SIG-M5 (cell line): ENCODE measurements at places on chromosomes 1 and 21.

GRCh38 chr1:27869719-27870085 is 2.6 kb upstream of the THEMIS2 start:
- no peak for DNase-seq

- no peak for DNase-seq
These were observed 3.3 kb downstream of the NCSTN start for GRCh38 chr1:160346463-160346862.

DNA sequence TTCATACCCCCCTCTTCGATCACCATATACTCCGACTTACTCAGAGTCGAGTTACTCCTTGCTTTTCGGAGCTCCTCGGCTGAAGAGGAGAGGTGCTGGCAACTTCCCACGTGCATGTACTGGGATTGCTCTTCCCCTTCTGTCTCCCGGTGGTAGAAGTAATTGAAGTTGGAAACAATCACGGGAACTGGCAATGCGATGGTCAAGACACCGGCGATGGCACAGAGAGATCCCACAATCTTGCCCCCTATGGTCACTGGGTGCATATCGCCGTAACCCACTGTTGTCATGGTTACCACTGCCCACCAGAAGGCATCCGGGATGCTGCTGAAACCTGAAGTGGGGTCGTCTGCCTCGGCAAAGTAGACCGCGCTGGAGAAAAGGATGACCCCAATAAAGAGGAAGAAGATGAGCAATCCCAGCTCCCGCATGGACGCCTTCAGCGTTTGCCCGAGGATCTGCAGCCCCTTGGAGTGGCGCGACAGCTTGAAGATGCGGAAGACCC is 1.5 kb downstream of the KCNA3 start:
- DNase-seq = no peak

GRCh38 chr1:108851567-108851966 is 5.3 kb downstream of the AKNAD1 start:
- no peak for DNase-seq

DNA sequence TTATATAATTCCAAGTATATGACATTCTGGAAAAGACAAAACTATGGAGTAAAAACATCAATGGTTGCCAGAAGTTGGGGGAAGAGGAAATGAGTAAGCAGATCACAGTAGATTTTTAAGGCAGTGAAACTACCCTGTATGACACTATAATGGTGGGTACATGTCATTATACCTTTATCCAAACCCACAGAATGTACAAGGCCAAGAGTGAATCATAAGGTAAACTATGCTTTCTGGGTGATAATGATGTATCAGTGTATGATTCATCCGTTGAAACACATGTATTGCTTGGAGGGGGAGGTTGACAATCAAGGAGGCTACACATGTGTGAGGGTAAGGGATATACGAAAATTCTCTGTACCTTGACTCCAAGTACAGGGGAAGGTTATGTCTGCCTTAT is 862.7 kb downstream of the PLA2G4A start:
- DNase-seq = peak; percentile 14

GRCh38 chr21:42900446-42900845 is 7.3 kb downstream of the NDUFV3 start:
- no peak for DNase-seq

GRCh38 chr1:50419192-50419906 is 3.9 kb downstream of the DMRTA2 start:
- no peak for DNase-seq

DNA sequence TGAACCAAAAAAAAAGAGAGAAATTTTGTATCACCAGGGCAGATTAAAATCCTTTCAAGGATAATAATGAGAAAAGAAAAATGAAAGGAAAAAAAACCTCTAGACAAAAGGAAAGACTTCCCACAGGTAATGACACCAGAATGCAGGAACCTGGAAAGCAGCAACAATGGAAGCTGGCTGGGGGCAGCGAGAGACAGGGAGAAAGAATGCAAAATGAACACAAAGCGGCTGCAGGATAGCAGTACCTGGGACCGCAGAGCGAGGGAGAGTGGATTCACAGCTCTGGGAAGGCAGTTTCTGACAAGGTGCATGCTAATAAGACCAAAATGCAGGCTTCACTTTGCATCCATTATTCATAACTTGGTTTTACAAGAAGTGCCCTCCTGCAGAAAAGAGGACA is 349.0 kb downstream of the SIPA1L2 start:
- no peak for DNase-seq

DNA sequence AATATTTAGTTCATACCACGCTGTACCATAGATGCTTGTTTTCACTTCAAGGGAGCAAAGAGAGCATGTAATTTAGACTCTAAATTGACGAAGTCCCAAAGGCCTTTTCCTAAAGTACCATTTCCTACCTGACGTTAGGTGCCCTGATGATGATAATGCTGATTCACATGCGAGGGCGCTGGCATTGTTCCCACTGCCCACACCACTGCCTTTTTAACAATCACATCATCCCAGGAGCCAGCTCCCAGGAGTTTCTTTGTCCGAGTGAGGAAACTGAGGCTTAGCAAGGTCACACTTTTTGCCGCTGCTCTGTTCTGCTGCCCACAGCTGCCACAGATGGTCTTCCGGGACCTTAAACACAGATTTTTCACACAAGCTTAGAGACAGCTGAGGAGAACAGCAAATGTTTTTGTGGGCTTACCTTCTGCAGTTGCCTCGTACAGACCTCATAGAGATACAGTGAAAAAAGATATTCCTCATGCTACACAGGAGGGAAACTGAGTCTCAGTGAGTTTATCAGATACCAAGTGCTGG is 69.4 kb downstream of the EVA1C start:
- no peak for DNase-seq
